ENCODE measurements at places on chromosomes 5 and 9. TPM values are rescaled to one million over a fixed set of nuclear protein-coding genes. Genes with fewer than 3 reads are reported as not detected.
A peak's percentile ranks its signal among the peaks of the same experiment; 100 is the strongest.

DNA sequence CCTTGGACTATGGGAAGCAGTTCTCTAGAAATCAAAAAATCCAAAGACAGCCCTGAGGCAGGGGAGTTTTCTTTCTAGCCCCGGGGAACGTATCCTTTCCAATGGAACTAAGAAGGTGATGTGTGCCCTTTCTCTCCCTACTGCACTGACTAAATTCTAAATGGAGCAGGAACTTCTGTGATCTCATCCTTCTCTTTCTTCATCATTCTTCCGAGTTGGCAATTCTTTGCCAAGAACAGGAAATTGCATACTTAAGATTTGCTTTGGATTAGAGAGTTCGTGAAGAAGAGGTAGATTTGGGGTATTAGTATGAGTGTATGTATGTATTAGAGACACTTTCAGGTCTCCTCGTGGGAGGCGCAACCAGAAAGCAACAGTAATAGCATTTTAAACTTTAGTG is 178.0 kb upstream of the PIK3R1 start:
- H3K27me3 ChIP-seq = no peaks in the 10 kb centered on the region
- H3K27ac ChIP-seq = no peak overlapping the region
- H3K36me3 ChIP-seq = no peaks in the 10 kb centered on the region
- DNase-seq = no peak
- peaks cover 5% of the 10 kb centered on the region for H3K4me1 ChIP-seq

- H3K36me3 ChIP-seq = no peaks in the 10 kb centered on the region
- no peak overlapping the region for H3K4me3 ChIP-seq
- H3K27me3 ChIP-seq = no peaks in the 10 kb centered on the region
- DNase-seq = no peak
Observed at GRCh38 chr9:107946364-107947141, 457.0 kb upstream of the KLF4 start.

GRCh38 chr5:160029004-160029403 is 20.1 kb downstream of the TTC1 start:
- no peak overlapping the region for H3K27ac ChIP-seq
- DNase-seq = no peak
- no peaks in the 10 kb centered on the region for H3K27me3 ChIP-seq
- no peaks in the 10 kb centered on the region for H3K36me3 ChIP-seq
- peaks cover 13% of the 10 kb centered on the region for H3K4me1 ChIP-seq

DNA sequence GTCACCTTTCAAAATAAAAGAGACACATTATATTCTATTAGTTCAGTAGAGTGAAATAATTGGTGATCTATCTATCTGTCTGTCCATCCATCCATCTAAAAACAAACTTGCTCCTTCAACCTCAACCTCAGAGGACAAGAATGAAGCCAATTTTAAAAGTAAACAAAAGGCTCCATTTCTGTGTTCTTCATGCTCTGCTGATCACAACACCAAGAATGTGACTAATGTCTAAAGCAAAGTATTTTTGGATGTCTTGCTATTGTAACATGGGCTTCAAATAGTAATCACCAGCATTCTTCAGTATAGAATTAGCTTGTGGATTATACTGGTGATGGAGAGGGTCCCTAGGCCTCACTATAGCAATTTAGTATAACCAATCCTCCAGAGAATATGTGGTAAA is 1304.4 kb downstream of the MAT2B start:
- DNase-seq = no peak
- no peaks in the 10 kb centered on the region for H3K36me3 ChIP-seq
- no peak overlapping the region for H3K4me3 ChIP-seq
- no peaks in the 10 kb centered on the region for H3K4me1 ChIP-seq
- H3K27ac ChIP-seq = no peak overlapping the region

DNA sequence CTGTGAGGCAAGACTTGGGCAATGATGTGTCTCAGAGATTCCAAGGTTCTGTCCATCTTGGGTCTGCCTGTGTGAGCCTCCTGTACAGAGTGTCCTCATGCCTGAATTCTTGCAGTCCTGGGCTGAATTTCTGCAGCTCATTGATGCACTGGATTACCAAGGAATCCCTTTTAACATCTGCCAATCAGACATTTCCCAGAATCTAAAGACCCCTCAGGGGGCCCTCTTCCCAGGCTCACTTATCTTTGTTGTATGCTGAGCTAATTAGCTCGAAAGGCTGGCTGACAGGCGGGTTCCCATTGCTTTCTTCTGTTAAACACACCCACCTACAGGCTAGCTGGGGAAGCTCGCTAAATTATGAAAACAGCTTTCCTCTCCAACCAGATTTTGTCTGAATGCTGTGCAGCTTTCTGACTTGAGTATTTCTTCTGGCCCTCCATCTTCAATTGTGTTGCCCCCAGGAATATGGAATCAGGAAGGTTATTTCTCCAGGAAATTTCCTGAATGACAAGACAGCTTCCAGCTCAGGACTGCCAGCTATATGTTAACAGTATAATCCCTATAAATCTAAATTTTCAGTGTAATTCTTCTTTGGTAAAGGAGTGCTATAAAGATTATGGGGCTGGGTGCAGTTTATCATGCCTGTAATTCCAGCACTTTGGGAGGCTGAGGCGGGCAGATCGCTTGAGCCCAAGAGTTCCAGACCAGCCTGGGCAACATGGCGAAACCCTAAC is at the start of gene LIX1:
Gene LIX1, minus strand, starts transcription at position 91 of the 734 bp plus-strand sequence. Its CDS starts 35 bp downstream, at position 56.
- H3K4me1 ChIP-seq = no peaks in the 10 kb centered on the region
- no peak within 1 kb of the TSS for H3K27ac ChIP-seq

- H3K27me3 ChIP-seq = peaks cover 4% of the 10 kb centered on the region
- no peaks in the 10 kb centered on the region for H3K4me1 ChIP-seq
- DNase-seq = peak; percentile 30
- H3K27ac ChIP-seq = no peak overlapping the region
- H3K4me3 ChIP-seq = no peak overlapping the region
- no peaks in the 10 kb centered on the region for H3K36me3 ChIP-seq
Observed at GRCh38 chr5:530001-530955, 6.0 kb upstream of the SLC9A3 start.

DNA sequence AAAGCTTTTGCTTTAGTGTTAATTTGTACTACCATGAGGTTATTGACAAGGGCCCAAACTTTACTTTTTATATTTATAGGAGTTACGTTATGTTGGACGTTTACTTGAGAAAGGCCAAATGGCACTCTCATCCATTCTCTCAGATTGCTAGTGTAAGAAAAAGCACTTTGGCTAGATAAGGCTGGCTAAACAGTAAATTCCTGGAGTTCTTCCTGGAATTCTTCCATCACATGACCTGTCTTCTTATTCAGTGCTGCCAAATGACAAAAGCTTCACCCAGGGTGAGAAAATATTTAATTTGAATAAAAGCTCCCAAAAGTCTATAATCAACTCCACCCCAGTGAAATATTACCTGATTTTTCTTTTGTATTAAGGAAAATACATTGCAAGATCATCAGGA is 1568.9 kb upstream of the ACO1 start:
- H3K27me3 ChIP-seq = no peaks in the 10 kb centered on the region
- no peak for DNase-seq
- H3K27ac ChIP-seq = no peak overlapping the region

DNA sequence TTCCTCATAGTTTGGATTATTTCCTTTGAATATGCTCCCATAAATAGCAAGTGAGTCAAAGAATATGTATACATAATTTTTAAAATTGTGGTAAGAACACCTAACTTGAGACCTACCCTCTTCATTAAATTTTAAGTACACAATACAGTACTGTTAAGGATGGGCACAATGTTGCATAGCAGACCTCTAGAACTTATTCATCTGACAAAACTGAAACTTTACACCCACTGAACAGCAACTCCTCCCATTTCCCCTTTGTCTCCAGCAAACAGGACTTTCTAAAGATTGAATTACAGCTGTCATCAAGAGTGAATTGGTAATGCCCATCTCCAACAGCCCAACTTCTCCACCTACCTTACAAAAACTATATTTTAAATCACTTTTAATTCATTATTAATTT is 388.9 kb downstream of the HTR1A start:
- H3K36me3 ChIP-seq = no peaks in the 10 kb centered on the region
- no peak overlapping the region for H3K4me3 ChIP-seq
- H3K4me1 ChIP-seq = no peaks in the 10 kb centered on the region
- no peaks in the 10 kb centered on the region for H3K27me3 ChIP-seq
- DNase-seq = no peak

- no peaks in the 10 kb centered on the region for H3K4me1 ChIP-seq
- no peaks in the 10 kb centered on the region for H3K27me3 ChIP-seq
- DNase-seq = no peak
- H3K4me3 ChIP-seq = no peak overlapping the region
- H3K27ac ChIP-seq = no peak overlapping the region
Observed at GRCh38 chr9:85061969-85062368, 392.4 kb downstream of the NTRK2 start.

DNA sequence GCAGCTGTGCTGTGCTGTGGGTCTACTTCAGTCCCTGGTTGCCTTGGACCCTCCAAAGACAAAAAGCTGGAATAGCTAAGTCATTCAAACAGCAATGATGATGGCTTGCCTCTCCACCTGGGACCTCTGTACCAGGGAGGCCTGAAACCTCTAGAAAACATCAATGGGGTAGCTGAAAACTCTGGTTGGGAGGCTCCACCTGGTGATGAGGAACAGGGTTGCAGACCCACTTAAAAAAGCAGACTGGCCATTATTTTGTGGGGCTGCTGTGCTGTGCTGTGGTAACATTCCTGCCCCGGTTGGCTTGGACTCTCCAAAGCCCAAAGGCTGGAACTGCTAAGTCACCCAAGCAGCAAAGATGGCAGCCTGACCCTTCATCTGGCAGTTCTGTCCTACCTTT is 839.3 kb upstream of the ARRDC3 start:
- no peaks in the 10 kb centered on the region for H3K4me1 ChIP-seq
- no peak for DNase-seq
- H3K4me3 ChIP-seq = no peak overlapping the region
- H3K27me3 ChIP-seq = no peaks in the 10 kb centered on the region

DNA sequence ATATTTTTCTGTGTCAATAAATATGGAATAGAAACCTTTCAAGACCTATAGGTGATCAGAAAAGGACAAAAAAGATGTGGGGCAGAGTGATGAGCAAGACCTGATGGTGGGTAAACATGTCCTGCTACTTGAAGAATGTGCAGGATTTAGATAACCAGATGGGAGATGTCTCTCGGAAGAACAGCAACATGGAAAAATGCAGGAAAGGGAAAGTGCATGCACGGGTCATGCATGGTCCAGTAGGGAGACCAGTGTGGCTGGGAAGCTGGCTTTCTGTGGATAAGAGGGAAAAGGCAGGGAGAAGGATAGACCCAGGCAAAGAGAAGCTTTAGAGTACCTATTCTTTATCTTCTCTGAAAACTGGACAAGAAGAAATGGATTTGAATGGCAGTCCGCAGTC is 7.1 kb upstream of the CAST start:
- H3K27me3 ChIP-seq = no peaks in the 10 kb centered on the region
- H3K4me1 ChIP-seq = no peaks in the 10 kb centered on the region
- no peaks in the 10 kb centered on the region for H3K36me3 ChIP-seq
- no peak for DNase-seq

DNA sequence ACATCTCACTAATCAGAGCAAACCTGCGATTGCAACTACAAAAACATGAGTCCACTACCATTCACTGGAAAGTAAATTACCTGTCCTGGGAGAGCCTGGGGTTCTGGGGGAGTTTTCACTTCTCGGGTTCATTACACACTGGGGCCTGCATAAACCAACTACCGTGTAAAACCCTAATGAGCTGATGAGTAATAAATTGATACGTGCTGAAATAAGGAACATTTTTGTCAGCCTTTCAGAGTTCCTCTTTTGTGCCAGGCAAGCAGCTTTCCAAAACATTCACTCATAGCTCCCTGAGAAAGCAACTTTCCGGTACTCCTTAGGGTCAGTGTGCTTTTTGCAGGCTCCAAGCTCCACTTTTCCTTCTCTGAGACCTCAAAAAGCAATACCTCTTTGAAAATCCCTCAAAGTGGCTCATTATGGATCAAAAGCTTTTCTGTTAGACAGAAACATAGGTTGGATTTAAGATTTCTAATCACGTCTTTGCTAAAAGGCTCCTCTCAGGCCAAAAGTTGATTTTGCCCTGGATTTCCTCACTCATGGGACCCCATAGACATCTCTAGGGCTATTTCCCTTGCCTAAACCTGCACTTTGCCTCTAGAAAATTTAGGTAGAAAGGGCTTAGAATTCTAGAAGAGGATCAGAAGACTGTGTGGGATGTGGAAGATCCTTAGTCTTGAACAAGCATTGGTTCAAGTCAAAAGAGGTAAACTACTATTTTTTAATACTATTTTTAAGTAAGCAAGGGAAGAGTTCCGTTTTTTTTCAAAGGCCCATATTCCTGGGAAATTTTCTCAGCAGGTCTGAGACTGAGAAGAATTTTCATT is 74.8 kb downstream of the ST8SIA4 start:
- H3K4me1 ChIP-seq = no peaks in the 10 kb centered on the region
- H3K4me3 ChIP-seq = no peak overlapping the region
- DNase-seq = no peak
- H3K27ac ChIP-seq = no peak overlapping the region
- H3K27me3 ChIP-seq = no peaks in the 10 kb centered on the region

DNA sequence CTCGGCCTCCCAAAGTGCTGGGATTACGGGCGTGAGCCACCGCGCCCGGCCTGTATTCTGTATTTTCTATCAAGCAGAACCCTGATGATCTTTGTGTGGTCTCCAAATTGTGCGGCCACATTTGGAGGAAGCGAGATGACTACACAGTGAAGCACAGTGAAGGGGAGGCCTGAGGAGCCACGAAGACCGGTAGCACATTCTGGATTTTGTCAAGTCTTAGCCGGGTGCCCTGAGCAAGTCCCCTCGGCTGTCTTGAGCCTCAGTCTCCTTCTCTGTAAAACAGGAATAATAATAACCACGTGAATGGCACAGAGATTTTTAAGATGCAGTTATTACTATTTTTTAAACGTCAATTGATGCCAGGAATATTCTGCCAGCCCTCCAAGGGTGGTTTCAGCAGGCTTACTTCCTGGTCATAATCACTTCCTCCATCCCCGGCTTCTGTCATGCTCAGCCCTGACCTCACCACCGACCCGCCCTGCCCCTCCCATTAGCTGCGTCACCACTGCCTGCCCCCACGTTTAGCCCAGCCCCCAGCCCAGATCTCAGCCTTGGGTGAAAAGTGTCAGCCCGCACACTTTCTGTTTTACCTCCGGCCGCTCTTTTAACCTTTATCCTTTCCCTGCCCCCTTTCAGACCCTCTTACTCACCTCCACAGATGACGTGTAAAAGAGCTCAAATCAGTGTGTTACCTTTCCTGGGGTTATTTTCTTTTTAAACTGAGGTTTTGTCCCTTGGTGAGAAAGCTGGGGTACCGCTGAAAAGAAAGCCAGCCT is 27.0 kb upstream of the ERGIC1 start:
- H3K4me3 ChIP-seq = no peak overlapping the region
- H3K27ac ChIP-seq = peak overlapping the region; percentile 85
- H3K27me3 ChIP-seq = no peaks in the 10 kb centered on the region
- H3K36me3 ChIP-seq = no peaks in the 10 kb centered on the region
- peak; percentile 93 for DNase-seq

DNA sequence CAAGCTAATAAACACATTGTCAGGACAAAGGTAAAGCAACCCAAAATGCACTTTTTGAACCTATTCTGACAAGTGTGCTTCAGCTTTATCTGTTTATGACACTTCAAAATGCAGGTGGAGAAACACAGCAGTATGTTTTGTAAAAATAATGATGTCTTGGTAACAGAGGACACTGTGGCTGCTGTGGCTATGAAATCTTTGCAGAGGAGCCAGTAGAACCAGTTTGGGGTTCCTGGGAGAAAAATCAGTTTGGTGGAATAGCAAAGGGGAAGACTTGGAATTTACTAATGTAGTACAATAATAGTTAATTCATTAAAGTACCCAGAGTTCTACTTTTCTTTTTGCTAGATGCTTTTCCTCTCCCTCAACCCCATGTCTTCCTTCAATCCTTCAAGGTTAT is 40.6 kb downstream of the SIL1 start:
- peaks cover 8% of the 10 kb centered on the region for H3K4me1 ChIP-seq
- H3K27ac ChIP-seq = no peak overlapping the region
- H3K27me3 ChIP-seq = no peaks in the 10 kb centered on the region
- no peak overlapping the region for H3K4me3 ChIP-seq

ORM2 gene
- polyA plus RNA-seq = 0.34 TPM

CXCL14 gene
- polyA plus RNA-seq = 5.9 TPM

PAM gene
- polyA plus RNA-seq = 93.3 TPM

SLC2A6 gene
- polyA plus RNA-seq = 6.7 TPM

CARTPT gene
- not detected for polyA plus RNA-seq

NR5A1 gene
- polyA plus RNA-seq = not detected
